ENCODE measurements at places on chromosomes 2 and 18. TPM values are rescaled to one million over a fixed set of nuclear protein-coding genes. Genes with fewer than 3 reads are reported as not detected.

Gene DLGAP1
- polyA plus RNA-seq, result 0.69 TPM

Gene SRSF7
- 240 TPM for polyA plus RNA-seq

Gene DCC
- 0.58 TPM for polyA plus RNA-seq

DNA sequence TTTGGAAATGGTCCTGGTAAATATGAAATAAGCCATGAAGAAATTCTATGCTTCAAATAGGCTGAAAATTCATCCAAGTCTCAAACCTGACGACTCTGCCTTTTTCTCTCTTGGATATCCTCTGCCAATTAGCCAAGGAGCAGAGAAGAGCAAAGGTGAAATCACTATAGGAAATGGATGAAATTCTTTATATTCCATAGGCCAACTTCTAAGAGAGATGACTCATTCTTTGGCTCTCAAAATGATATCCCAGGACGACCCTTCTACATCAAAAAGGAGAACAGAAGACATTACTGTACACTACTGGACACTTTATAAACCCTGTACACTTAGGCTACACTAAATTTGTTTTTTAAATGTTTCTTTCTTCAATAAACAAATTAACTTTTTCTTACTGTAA, 22.7 kb downstream of the PDE1A start:
- no peaks in the 10 kb centered on the region for H3K36me3 ChIP-seq
- DNase-seq, result no peak
- H3K27ac ChIP-seq, result no peak overlapping the region
- no peaks in the 10 kb centered on the region for H3K27me3 ChIP-seq
- no peaks in the 10 kb centered on the region for H3K4me1 ChIP-seq

Gene CNRIP1
- polyA plus RNA-seq, result 18.6 TPM

Gene ERMN
- 0.57 TPM for polyA plus RNA-seq

Gene C2orf78
- not detected for polyA plus RNA-seq

Gene ARHGAP15
- 16.4 TPM for polyA plus RNA-seq

DNA sequence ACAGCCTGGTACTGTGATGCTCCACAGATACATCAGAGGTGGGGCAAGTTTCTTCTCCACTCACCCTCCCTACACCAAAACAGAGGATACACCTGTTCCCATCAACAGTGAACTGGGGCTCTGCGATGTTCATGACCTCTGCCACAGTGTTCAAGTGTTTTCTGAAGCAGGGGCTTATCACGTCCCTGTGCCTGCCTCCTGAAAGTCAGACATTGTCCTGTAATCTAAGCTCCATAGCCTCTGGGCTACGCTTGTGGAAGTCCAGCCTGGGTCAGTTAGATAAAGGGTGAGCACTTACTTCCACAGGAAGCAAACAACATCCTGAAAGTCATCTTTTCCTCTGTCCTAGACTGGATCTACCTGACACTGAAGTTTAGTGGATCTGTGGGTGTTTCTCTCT, 20.2 kb upstream of the MRO start:
- H3K27ac ChIP-seq, result no peak overlapping the region
- peaks cover 3% of the 10 kb centered on the region for H3K4me1 ChIP-seq
- DNase-seq, result no peak

Gene MYL12B
- polyA plus RNA-seq, result 408 TPM

- no peaks in the 10 kb centered on the region for H3K27me3 ChIP-seq
- H3K27ac ChIP-seq, result peak overlapping the region; percentile 51
- H3K4me3 ChIP-seq, result no peak overlapping the region
- H3K36me3 ChIP-seq, result no peaks in the 10 kb centered on the region
- peaks cover 14% of the 10 kb centered on the region for H3K4me1 ChIP-seq
Measured at GRCh38 chr2:177165721-177166711, 46.6 kb upstream of the HNRNPA3 start.

DNA sequence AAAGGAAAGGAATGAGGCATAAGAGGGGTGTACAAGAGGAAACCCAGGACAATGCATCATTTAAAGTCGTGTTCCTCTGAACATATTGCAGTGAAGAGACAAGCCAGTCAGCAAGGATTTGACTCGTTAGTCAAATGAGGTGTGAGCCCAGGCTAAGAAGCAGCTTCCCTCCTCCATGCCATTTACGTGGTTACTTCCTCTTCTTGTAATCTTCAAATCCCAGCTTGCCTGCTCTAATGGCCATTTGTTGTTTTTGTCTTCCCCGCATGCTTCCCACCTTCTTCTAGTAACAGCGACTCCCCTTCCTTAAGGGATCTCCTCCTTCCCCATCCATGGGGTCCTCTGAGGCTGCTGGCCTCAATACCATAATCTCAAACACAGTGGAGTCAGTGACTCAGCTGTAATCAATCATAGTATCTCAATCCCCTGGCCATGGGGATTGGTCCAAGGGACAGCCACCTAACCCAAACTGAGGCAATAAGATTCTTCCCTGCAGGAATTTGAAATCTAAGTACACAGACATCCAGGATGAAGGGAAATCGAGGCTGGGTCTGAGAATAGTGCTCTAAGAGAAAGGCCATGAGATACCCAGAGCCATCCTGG, 37.6 kb downstream of the SLC14A1 start:
- no peaks in the 10 kb centered on the region for H3K36me3 ChIP-seq
- no peak for DNase-seq
- H3K27me3 ChIP-seq, result no peaks in the 10 kb centered on the region
- no peak overlapping the region for H3K27ac ChIP-seq
